Natural killer cell (primary cell): ENCODE measurements at places on chromosomes 13 and 19. TPM values are rescaled to one million over a fixed set of nuclear protein-coding genes. Genes with fewer than 3 reads are reported as not detected.

Gene TPTE2
- 0.41 TPM for total RNA-seq

Gene C19orf38
- 9.9 TPM for total RNA-seq

Gene SLC8A2
- not detected for total RNA-seq

Gene NDUFS7
- 67.9 TPM for total RNA-seq

Gene INAFM1
- total RNA-seq = 10.3 TPM

Gene ZNF426
- 17.3 TPM for total RNA-seq

Gene SHANK1
- 0.75 TPM for total RNA-seq

Gene COLGALT1
- total RNA-seq = 39.0 TPM

Gene THSD1
- 1.2 TPM for total RNA-seq

Gene FUT6
- total RNA-seq = 0.34 TPM

DNA sequence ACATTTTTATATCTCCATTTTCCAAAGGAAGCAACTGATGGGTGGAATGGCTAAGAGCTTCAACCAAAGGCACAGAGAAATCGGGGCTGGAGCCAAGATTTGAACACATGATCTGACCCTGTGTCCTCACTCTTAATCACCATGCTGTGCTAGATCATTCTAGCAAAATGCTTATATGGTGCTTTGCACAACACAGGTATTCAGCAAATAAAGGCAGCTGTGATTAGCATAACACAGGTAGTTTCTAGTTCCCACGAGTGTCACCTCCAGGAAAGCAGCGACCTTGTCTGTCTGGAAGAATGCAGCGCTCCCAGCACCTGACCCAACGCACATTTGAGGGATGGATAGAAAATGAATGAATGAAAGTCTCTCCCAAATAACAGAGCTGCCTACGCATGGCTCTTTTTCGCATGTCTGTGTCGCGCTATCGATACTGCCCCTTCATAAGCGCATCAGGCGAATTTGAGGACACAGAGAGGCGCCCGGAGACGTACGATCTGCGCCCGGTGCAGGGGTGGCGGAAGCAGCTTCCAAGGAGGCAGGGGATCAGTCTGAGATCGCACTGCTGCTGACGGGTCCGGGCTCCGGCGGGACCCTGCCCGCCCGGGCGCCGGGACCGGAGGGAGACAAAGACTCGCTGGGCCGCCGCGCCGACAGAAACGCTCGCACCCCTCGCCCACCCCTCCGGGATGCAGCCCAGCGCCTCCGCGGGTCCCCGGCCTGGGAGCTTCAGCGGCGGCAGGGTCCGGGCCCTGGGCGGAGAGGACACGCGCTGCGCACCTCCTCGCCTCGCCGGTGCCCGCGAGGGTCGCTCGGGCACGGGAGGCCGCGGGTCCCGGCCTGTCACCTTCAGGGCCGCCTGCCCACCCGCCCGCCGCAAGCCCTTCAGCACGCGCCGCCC, 609 bp downstream of the EPS15L1 start:
- peak; percentile 53 for DNase-seq
- H3K4me1 ChIP-seq = peaks cover 31% of the 10 kb centered on the region
- H3K27me3 ChIP-seq = no peaks in the 10 kb centered on the region
- no peaks in the 10 kb centered on the region for H3K36me3 ChIP-seq

DNA sequence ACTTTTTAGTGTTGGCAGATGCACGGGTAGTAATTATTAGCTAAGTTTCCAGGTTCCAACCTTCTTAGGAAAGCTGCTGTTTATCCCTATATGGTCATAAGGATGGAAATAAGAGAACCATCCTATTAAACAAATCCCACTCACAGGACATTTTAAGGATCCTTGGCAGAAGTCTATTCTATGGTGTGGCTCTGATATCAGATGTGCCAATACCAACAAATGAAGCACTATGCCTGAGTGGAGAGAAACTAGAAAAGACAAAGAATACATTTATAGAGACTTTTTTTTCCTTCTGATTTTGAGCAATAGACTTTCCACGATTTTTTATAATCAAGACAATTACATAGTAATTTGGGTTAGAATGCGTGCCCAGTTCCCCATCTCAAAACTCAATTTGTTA, 12.6 kb downstream of the PCDH17 start:
- no peaks in the 10 kb centered on the region for H3K4me1 ChIP-seq
- no peaks in the 10 kb centered on the region for H3K27me3 ChIP-seq

- peak within 1 kb of the TSS; percentile 76 for H3K27ac ChIP-seq
- peaks cover 7% of the 10 kb centered on the region for H3K4me1 ChIP-seq
- peak; percentile 82 for DNase-seq
- peak within 1 kb of the TSS; percentile 67 for H3K4me3 ChIP-seq
- H3K36me3 ChIP-seq = peaks cover 20% of the 10 kb centered on the region
These were observed at the start of gene ZNF507 for GRCh38 chr19:32345261-32346207. TSS of gene ZNF507 (plus strand) at chr19:32345610. CDS start at chr19:32352831, 7,221 bp downstream.

DNA sequence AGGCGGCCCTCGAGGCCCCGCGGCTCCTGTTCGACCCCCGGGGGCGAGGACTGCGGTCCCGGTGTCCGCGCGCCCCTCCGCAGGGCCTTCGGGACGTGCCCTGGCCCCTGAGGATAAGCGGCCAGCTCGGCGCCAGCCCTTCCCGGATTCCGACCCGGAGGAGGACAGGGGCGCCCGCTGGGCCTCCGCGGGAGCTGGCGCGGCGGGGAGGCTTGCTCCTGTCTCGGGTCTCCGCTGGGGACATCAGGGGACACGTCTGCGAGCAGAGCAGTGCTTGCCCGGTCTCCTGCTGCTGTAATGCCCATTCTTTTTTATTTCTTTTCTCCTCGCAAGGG, 829 bp downstream of the B3GLCT start:
- DNase-seq = peak; percentile 67
- peaks cover 14% of the 10 kb centered on the region for H3K4me1 ChIP-seq
- H3K36me3 ChIP-seq = no peaks in the 10 kb centered on the region

GRCh38 chr13:56888455-56888854, 252.3 kb upstream of the PRR20A start:
- H3K27me3 ChIP-seq = no peaks in the 10 kb centered on the region
- no peaks in the 10 kb centered on the region for H3K4me1 ChIP-seq
- H3K36me3 ChIP-seq = no peaks in the 10 kb centered on the region

GRCh38 chr13:113050734-113051431, 54.7 kb upstream of the F7 start:
- no peaks in the 10 kb centered on the region for H3K36me3 ChIP-seq
- DNase-seq = no peak
- no peak overlapping the region for H3K4me3 ChIP-seq
- no peak overlapping the region for H3K27ac ChIP-seq

GRCh38 chr19:10420444-10421239, at the start of gene PDE4A:
TSS of gene PDE4A (plus strand) at chr19:10420538. CDS start at chr19:10420765, 227 bp downstream.
- no peak within 1 kb of the TSS for H3K4me3 ChIP-seq
- peaks cover 48% of the 10 kb centered on the region for H3K27me3 ChIP-seq
- H3K27ac ChIP-seq = no peak within 1 kb of the TSS
- DNase-seq = peak; percentile 73
- no peaks in the 10 kb centered on the region for H3K36me3 ChIP-seq

DNA sequence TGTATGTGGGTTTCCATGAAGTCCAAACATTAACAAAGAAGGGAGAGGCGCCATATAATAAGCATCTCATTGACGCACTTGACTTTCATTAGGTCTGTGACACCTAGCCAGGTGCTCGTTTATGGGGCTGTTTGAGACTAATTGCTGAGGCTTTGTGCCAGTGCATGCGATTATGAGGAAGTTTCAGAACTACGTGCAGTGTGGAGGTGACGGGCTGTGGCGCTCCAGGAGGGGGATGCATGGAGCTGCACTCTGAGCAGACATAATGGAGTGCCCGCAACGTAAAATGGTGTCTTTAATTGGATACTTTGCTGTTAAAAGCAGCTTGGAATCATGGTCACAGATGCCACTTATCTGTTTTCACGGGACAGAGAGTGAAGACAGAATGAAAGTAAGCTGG, 223.2 kb downstream of the FGF9 start:
- H3K27ac ChIP-seq = no peak overlapping the region
- no peak overlapping the region for H3K4me3 ChIP-seq

DNA sequence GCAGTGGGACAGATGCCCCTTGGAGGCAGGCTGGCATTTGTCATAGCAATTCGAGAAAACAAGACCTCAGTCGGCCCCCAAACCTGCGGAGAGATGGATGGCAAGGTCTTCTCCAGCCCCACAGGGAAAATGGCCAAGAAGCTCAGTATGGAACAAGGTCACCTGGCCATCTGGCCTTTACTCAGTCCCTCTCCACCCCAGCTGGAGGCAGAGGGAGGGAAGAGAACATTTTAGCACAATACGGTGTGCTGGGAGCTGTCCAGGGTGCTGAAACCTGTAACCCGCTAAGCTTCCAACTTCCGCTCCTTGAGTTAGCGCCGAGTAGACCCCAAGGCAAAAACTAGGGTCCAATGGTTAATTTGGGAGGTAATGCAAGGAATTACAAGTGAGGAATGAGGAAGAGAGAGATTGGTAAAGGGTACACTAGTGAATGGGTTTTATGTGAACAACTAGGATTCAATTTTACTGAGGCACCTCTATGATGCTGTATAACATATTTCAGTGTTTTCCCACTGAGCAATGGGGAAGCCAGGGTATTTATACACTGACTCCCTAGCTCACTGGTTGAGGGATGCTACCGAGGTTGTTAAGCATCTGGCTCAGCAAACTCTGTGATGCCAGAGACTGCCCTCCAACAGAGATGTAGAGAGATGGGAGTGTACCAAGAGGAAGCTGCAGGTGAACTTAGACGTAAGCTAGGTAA, 64.3 kb downstream of the CACNA1A start:
- no peak overlapping the region for H3K4me3 ChIP-seq
- H3K36me3 ChIP-seq = no peaks in the 10 kb centered on the region
- no peak overlapping the region for H3K27ac ChIP-seq
- peak; percentile 72 for DNase-seq
- H3K4me1 ChIP-seq = no peaks in the 10 kb centered on the region
- H3K27me3 ChIP-seq = no peaks in the 10 kb centered on the region

DNA sequence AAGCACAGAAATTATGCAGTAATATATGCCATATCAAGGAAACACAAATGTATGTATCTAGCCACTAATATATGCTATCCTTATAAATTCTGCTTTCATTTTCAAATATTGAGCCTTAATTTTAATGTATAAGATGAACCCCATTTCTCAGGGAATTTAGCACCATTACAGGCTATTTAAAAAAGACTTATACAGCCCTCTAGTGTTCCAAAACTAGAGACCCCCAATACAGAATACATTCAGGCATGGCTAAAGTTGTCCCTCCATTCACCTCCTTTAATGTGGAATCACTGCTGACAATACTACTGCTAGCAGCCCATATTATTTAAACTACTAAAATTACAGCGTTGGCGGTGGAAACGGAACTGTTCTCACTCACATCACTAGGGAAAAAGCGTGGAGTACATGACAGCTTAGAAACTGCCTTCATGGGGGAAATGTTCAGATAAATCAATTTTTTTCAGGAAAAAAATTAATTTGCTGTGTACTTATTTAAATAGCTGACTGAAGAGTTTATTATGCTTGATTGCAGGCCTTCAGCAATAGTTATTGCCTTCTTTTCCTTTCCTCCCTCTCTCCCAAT, 541.0 kb downstream of the PCDH9 start:
- no peak overlapping the region for H3K4me3 ChIP-seq
- no peak for DNase-seq
- H3K4me1 ChIP-seq = no peaks in the 10 kb centered on the region
- no peak overlapping the region for H3K27ac ChIP-seq
- no peaks in the 10 kb centered on the region for H3K27me3 ChIP-seq
- no peaks in the 10 kb centered on the region for H3K36me3 ChIP-seq

- no peak overlapping the region for H3K4me3 ChIP-seq
- H3K36me3 ChIP-seq = no peaks in the 10 kb centered on the region
- no peaks in the 10 kb centered on the region for H3K4me1 ChIP-seq
- no peak for DNase-seq
- H3K27me3 ChIP-seq = no peaks in the 10 kb centered on the region
These were observed 31.9 kb downstream of the PTPRS start for GRCh38 chr19:5308451-5309437.

DNA sequence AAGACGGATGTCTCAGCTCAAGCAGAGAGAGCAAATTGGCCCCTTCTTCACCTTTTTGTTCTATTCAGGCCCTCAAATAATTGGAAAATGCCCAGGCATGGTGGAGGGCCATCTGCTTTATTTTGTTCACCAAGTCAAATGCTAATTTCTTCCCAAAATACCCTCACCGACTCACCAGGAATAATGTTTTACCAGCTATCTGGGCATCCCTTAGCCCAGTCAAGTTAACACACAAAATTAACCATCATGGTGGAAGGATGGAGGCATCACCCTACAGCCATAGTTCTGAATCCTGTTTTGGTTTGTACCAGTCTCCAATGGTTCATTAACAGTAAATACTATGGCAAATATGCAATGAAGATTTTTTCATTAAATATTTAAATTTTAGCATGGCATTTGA, 51.7 kb upstream of the SERP2 start:
- no peak for DNase-seq
- no peaks in the 10 kb centered on the region for H3K27me3 ChIP-seq
- no peak overlapping the region for H3K4me3 ChIP-seq
- no peaks in the 10 kb centered on the region for H3K36me3 ChIP-seq
- H3K27ac ChIP-seq = no peak overlapping the region

GRCh38 chr19:18046059-18046718, 38.2 kb downstream of the ARRDC2 start:
- no peaks in the 10 kb centered on the region for H3K27me3 ChIP-seq
- H3K4me1 ChIP-seq = peaks cover 31% of the 10 kb centered on the region
- H3K36me3 ChIP-seq = no peaks in the 10 kb centered on the region
- H3K27ac ChIP-seq = no peak overlapping the region
- no peak overlapping the region for H3K4me3 ChIP-seq

GRCh38 chr13:75418997-75419396, 63.0 kb downstream of the TBC1D4 start:
- H3K27me3 ChIP-seq = no peaks in the 10 kb centered on the region
- DNase-seq = no peak
- H3K4me3 ChIP-seq = no peak overlapping the region
- no peaks in the 10 kb centered on the region for H3K4me1 ChIP-seq
- H3K36me3 ChIP-seq = no peaks in the 10 kb centered on the region
- no peak overlapping the region for H3K27ac ChIP-seq

GRCh38 chr13:80473695-80474094, 132.8 kb upstream of the SPRY2 start:
- no peak overlapping the region for H3K4me3 ChIP-seq
- no peaks in the 10 kb centered on the region for H3K36me3 ChIP-seq
- no peaks in the 10 kb centered on the region for H3K27me3 ChIP-seq
- DNase-seq = no peak
- H3K27ac ChIP-seq = no peak overlapping the region
- H3K4me1 ChIP-seq = peaks cover 10% of the 10 kb centered on the region

- DNase-seq = no peak
- no peak overlapping the region for H3K27ac ChIP-seq
- no peaks in the 10 kb centered on the region for H3K4me1 ChIP-seq
- H3K4me3 ChIP-seq = no peak overlapping the region
- H3K36me3 ChIP-seq = no peaks in the 10 kb centered on the region
These were observed 484.0 kb downstream of the MYO16 start for GRCh38 chr13:109113427-109113826.

- H3K4me1 ChIP-seq = peaks cover 78% of the 10 kb centered on the region
- peak; percentile 46 for DNase-seq
- H3K4me3 ChIP-seq = no peak overlapping the region
These were observed 2.5 kb downstream of the SF3A2 start for GRCh38 chr19:2239173-2239572.

GRCh38 chr13:101262306-101262705, 154.0 kb downstream of the NALCN start:
- DNase-seq = no peak
- no peak overlapping the region for H3K4me3 ChIP-seq
- H3K4me1 ChIP-seq = no peaks in the 10 kb centered on the region
- H3K36me3 ChIP-seq = no peaks in the 10 kb centered on the region

GRCh38 chr13:106989876-106990275, 421.9 kb upstream of the ARGLU1 start:
- no peak for DNase-seq
- no peaks in the 10 kb centered on the region for H3K27me3 ChIP-seq
- H3K4me3 ChIP-seq = no peak overlapping the region
- no peak overlapping the region for H3K27ac ChIP-seq
- no peaks in the 10 kb centered on the region for H3K36me3 ChIP-seq
- H3K4me1 ChIP-seq = no peaks in the 10 kb centered on the region
